Activated gamma-delta T cell treated with anti-CD3 and anti-CD28 coated beads, Interleukin-2, amount 50 U/mL, for 16 hours (primary cell): ENCODE measurements at places on chromosomes 12 and 14.

GRCh38 chr14:33567023-33567728 is 383.7 kb downstream of the EGLN3 start:
- no peak for DNase-seq

DNA sequence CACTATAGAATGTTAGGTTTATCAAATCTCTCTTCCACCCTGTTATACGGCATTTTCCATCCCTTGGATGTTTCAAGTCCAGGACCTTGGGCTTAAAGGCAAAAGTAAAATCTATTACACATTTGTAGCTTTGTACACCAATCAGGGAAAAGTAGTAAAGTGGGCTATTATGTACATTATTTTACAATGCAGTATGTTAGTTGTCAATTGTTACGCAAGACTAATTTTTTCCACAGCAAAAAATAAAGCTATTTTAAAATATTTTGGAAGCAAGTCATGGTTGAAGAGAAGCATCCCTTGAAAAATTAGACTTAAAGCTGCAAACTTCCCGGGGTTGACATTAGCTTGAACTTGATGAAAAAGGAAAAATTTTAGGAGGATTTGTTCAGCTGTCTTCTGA is 476.2 kb downstream of the DIO2 start:
- no peak for DNase-seq

- DNase-seq: no peak
Measured at GRCh38 chr12:54592316-54592715, 3.9 kb upstream of the PPP1R1A start.

DNA sequence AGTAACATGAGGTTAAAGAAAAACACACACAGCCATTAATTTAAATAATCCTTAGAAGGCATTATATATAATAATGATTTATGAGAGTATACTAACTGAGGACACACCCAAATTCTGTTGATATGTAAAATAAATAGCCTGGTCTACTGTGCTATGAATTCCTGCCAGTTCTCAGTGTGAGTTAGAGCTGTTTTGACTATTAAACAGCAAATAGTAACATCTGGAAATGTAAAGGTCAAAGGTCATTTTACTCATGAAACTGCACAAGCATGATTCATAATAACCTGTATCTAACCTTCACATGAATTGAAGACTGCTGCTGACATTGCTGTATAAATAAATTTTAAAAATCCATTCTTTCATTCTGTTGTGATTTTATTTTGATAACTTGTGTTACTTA is 966.7 kb downstream of the SLC6A15 start:
- no peak for DNase-seq

- no peak for DNase-seq
Measured at GRCh38 chr14:103016071-103016470, 41.3 kb downstream of the CDC42BPB start.

- DNase-seq: no peak
Measured at GRCh38 chr12:8057306-8057705, 8.9 kb downstream of the C3AR1 start.

- no peak for DNase-seq
Measured at GRCh38 chr14:63387711-63388110, 69.0 kb upstream of the GPHB5 start.

GRCh38 chr14:99572173-99572999 is 31.6 kb downstream of the CCDC85C start:
- no peak for DNase-seq

GRCh38 chr14:50001999-50002925 is 109.4 kb downstream of the ARF6 start:
- DNase-seq: peak; percentile 63

DNA sequence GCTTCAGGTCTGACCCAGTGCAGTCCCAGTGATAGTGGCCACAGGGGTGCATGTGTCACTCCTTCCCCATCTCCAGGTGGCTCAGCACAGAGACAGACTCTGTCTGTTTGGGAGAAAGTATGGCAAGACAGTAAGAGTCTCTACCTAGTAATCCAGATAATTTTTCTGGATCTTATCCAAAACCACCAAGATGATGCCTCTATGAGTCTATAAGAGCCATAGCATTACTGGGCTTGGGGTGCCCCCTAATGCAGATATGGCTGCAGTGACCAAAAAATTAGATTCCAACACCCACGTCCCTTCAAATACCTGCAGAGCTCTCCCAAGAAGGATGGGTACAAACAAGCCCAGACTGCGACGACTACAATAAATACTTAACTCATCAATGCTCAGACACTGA is 123.8 kb downstream of the GRIP1 start:
- DNase-seq: no peak

DNA sequence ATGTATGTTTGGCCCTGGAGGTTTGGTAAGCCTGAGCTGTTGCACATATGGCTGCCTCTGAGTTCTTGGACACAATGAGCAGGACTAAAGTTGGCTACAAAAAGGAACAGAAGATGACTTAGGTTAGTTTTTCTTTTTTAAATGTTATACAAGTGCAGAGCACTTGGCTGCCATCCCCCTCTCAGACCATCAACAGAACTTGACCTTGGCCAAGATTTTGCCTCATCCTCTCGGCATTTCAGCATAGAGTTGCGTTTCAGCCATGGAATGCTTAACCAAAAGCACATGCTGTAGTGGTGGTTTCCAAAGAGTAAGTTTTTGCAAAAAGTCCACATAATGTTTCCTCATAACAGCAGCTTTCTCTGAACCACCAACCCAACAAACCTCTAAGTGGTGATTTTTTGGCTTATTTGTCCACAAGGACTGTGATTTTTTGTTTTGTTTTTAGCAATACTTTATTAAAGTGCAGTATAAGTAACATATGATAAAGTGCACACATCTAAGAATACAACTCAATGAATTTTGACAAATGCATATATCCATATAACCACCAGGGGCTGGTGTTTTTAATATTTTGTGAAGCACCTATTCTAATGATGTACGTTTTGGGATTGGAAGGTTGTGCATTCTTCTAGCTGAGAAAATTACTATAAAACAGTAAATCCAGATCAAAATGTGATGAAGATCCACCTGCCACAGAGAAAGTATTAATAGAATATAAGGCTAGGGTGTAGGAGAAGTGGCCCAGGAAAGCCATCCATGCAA is 12.1 kb upstream of the GALNT16 start:
- DNase-seq: no peak

DNA sequence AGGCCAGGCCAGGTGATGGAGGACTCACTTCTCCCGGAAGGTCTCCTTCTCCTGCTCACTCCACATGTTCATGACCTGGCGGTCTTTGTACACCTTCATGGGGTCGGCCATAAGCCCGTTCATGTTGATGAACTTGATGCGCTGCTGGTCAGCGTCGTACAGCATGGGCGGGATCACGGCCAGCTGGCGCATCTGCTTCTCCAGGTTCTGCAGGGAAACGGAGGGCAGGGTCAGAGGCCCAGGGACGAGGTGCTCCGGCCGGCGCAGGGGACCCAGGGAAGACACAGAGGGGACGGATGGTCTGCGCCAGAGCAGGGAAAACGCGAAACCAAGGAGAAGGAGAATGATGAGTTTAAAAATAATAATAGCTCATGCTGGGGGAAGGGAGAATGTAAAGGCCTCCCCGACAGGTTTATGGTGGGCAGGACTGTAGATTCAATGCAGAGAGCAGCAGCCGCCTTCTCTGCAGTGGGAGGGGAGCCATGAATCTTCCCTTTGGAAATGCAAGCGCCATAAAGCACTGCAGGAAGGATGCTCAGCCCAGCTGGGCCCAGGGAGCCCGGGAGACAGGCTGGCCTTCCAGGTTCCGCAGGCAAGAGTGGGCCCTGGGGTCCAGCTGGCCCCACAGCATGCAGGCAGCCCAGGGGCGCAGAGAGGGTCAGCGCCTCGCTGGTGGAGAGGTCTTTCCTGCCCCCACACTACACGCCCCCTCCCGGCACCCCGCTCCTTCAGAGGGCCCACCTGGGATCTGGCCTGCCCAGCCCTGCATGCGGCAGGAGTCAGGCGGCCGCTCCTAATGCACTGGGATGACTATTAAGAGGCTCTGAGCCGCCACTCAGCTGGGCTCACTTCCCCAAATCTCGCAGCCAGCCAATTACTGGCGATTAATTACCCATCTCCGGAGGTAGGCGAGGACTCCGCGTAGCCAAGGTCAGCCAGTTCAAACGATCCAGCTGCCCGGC is 132.0 kb downstream of the RFLNA start:
- DNase-seq: no peak

GRCh38 chr12:110227138-110227537 is 53.9 kb upstream of the ATP2A2 start:
- DNase-seq: no peak

- no peak for DNase-seq
Measured at GRCh38 chr14:98906123-98906995, 365.6 kb downstream of the BCL11B start.

DNA sequence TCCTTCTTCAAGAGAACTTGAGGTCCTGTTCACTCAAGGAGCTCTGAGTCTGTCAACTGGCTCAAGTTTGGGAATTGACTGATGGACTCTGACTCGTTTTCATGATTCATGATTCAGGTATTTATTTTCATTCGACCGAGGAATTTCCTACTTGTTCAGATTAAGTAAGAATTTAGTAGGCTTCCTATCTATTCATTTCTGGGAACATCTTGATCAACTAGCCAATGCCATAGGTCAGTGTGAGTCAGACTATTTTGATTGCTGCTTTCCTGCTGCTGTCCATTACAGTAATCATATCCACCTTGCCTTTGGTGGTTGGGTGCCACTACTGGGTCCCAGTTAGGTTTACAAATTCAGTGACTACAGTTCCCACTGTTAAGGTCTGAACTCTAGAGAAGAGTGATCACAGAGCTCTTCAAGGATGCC is 6.1 kb downstream of the FAM186A start:
- no peak for DNase-seq

DNA sequence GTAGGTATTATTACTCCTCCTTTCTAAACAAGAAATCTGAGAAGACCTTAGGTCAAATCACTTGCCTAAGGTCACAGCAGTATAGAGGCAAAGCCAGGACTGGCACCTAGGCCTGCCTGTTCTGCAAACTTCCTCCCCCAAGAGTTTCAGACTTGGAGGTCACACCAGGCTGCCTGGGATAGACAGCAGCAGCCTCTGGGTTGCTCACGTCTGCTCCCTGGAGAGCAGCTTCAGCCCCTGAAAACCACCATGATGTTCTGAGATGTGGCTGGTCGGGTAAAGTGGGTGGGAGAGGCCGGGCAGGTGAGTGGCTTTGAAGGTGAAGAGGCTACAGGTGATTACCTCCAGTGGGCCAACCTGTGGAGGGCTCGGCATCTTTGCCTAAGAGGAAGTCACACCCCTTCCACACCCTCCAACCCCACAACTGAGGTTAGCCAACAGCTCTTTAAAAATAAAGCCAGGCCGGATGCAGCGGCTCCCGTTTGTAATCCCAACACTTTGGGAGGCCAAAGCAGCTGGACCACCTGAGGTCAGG is 37.0 kb upstream of the PNMA1 start:
- no peak for DNase-seq

GRCh38 chr12:6605421-6606330 is 1.5 kb downstream of the CHD4 start:
- DNase-seq: no peak

DNA sequence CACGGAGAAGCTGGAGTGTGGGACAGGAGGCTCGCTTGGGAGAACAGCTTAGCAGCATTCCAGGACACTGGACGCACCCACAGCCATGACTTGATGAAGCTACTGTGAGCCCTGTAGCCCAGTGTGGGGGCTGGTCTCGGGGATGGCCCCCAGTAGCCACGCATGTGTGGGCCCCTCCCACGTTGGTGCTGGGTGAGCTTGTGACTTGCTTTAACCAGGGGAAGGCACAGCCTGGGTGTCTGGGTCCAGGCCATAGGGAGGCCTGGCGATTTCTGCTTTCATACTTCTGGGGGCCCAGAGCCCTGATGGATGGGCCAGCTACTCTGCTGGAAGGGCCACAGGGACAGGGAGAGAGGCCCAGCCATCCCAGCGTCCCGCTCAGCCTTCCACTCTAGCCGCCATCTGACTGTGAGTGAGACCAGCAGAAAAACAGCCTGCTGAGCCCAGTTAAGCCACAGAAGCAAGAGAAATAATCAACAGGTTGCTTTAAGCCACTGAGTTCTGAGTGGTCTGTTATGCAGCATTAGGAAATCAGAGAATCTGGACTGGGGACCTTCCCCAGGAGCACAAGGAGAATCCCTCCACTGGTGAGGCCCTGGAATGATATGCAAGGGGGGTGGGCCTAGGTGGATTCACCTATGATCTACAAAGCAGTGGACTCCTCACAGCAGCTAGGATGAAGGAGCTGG is 16.1 kb downstream of the DIO3 start:
- no peak for DNase-seq

GRCh38 chr14:91238085-91238484 is 6.4 kb downstream of the GPR68 start:
- no peak for DNase-seq

GRCh38 chr14:54651649-54652048 is 84.7 kb downstream of the SAMD4A start:
- no peak for DNase-seq

DNA sequence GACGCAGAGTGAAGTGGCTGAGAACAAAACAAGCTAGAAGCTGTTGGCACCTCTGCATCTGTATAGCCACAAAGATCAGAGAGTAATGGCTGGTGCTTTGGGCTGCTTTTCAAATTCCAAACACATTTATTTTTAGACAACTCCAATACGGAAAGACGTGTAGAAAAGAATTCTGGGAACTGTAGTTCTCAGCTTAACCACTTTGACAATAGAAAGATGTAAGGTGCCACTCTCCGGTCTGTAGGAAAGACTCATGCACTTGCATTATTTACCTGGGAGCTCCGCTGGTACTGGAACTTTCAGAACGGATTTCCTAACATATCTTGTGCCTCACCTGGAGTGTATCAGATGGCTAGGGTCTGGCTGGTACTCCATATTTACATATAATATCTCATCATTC is 1.8 kb upstream of the OR4K2 start:
- DNase-seq: no peak

- DNase-seq: no peak
Measured at GRCh38 chr14:103084021-103084919, at the start of gene LBHD2. TSS of gene LBHD2 (plus strand) at chr14:103084210. CDS start at chr14:103086013, 1,803 bp downstream.

- no peak for DNase-seq
Measured at GRCh38 chr12:123200414-123200813, 32.5 kb downstream of the MPHOSPH9 start.

DNA sequence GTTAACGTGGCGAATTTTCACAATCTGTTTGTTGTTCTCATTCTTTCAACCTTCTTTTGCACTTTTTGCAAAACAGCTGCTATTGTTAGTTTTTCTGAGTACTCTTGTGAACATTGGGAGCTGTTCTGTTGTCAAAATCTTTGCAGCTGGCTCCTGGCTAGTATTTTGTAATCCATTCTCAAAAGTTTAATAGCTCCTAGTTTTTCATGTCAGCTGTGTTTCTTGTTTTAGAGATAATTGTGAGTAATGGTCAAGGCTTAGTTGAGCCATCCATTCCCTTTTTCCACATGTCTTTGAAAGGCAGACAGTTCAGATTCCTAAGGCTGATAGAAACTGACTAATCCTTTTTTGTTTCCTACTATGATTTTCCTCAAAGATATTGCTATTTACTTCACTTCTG is 39.1 kb upstream of the CRADD start:
- DNase-seq: no peak

- DNase-seq: peak; percentile 50
Measured at GRCh38 chr14:93103392-93104080, 12.2 kb downstream of the ITPK1 start.
